ENCODE measurements at places on chromosomes 12 and 14.
A peak's percentile ranks its signal among the peaks of the same experiment; 100 is the strongest.

DNA sequence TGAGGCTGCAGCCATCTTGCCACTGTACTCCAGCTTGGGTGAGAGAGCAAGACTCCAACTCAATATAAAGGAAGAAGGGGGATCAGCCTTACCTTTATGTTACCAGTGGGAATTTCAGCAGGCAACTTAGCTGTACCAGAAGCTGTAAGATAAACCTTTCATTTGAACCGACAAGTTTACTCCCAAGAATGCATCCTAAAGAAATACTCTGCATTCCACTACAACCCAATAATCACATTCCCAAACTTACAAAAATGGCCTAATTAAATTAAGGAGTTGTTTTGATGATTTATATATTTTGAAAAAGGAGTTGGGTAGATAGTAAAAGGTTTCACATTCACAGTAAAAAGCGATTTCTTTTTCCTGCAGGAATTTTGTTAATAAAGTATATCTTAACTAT, 241.4 kb downstream of the TTC8 start:
- no peak for DNase-seq

DNA sequence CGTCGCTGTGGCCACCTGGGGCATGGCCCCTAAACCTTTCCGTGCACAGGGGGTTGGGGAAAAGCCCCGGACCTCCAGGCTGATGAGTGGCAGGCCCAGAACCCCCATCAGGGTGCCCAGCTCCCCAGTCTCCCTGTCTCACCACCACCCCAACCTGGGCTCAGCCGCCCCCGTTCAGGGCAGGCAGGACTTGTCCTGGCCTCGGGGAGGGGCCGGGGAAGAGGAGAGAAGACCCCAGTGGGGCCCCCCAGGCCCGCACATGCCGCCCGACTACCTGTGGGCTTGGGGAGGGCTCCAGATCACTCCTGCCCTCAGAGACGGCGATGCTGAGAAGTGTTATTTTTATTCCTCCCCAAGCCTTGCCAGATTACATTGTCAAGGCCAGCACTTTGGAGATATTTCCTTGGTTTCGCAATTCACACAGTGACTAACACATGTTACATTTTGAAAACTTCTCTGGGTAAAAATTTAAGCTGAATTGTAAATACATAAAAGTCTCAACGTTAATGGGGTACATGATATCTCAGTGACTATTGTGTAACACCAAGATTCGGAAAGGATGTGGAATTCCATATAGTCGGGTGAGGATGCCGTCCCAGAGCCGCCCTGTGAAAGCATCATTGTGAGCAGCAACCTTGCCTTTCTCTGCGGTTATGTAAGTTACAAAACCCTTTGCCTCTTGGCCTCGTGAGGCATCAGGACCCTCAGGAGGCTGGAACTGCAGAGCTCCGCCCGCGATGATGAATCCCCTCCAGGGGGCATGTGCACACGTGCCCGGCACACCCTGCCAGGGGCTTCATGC, 85.6 kb upstream of the DIO3 start:
- no peak for DNase-seq

DNA sequence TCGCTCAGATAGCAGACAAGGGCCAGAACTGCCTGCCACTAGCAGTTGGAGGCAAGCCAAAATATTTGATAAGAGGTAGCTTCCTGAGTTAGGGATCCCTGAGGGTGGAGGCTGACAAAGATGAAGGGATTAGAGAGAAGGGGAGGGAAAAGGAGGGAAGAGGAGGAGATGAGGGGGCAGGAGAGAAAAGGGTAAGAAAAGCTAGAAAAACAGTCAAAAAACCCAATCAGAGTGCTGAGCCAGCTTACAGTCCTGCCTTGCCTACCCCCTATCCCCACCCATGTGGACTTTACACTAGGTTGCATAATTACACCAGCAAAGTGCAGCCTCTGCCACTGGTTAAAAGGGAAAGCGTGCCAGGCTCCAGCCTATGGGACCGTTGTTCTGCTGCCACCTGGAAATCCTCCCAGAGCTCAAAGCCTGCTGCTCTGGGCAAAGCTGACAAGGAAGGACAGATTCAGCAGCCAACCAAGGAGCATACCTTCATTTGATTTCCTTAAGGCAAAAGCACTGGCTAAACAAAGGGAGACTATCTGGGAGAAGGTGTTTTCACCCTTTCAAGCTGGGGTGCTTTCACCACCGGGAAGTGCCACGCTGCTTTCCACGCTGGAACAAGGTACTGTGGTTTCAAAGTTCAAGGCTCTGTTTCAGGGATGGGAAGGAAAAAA, 3.8 kb upstream of the NUMB start:
- no peak for DNase-seq

DNA sequence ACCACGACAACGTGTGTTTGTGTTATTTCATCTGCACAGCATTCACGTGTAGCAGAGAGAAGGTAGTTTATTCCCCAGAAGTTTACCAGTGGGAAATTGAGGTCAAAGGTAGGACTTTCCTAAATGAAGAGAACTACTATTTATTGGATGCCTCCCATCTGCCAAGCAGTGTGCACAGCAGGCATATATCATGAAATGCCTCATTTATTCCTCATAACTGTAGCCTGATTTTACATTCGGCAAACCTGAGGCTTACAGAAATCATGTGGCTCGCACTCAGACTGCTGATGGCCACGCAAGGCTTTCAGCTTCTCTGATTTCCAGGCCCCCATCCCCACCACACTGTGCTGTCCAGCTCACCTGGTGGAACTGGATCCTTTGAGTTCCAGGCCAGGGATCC, 33.5 kb downstream of the NTF3 start:
- DNase-seq, result no peak

- DNase-seq, result no peak
These were observed 17.9 kb upstream of the BATF start for GRCh38 chr14:75504411-75504810.

GRCh38 chr14:58082491-58083098, 69.4 kb downstream of the ARMH4 start:
- no peak for DNase-seq

GRCh38 chr12:13740149-13740545, 241.3 kb downstream of the GRIN2B start:
- DNase-seq, result no peak

GRCh38 chr12:32198555-32198954, 91.9 kb downstream of the BICD1 start:
- no peak for DNase-seq

DNA sequence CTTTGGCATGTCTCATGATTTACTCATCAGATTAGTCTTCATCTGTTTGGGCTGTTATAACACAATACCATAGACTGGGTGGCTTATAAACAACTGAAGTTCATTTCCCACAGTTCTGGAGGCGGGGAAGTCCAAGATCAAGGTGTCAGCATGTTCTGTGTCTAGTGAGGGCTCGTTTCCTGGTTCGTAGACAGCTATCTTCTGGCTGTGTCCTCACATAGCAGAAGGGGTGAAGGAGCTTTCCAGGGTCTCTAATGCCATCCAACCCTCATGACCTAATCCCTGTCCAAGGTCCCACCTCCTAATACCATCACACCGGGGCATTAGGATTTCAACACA, 30.8 kb upstream of the NRDE2 start:
- DNase-seq, result no peak

DNA sequence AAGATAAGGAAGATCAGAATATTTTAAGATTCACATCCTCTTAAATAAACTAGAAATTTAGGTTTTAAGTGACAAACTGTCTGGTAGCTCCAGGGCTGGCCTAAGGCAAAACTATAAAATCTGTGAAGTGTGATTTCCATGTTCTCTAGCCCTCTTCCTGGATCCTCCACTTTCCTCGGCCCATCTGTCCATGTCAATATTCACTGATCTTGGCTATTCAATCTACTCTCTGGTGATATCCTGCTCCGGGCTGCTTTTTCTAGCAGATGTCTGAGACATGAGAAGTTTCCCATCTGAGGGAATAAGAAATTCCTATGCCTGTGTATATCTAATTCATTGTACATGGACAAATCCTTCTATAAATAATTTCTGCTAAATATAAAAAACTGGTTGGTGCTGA, 500.4 kb downstream of the GALC start:
- no peak for DNase-seq

GRCh38 chr12:58176296-58176869, 235.0 kb downstream of the ATP23 start:
- no peak for DNase-seq

DNA sequence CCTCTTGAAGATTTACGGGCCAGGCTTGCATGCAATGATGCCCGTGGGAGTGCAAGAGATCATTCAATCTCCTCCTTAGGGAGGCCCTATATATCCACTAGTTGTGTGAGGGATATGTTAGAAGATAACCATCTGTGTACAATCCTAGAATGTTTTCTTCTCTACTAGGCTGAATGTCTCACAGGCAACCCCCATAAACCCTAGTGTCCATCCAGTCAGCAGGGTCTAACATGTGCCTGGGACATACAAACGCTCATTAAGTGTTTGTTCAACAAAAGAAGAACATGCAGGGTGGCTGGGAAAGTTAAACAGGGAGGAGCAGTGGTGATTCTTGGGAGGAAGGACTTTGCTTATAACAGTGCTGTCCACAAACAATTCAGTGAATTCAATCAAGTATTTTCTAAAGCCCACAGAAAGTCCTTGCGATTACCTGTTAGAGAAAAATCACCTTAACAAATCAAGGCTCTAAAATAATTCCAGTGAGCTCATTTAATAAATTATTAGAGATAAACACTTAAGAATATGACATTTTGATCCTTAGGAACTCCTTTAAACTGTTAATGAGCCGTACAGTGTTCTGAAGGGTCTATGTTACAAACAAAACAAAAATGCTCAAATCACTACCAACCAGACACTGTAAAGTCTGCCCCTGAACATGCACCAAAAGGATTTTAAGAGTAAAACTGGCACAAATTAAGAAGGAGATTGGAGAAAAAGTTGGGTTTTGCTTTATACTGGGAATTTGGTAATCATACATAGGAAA, 96.6 kb upstream of the FERMT2 start:
- no peak for DNase-seq

- DNase-seq, result no peak
These were observed 24.0 kb downstream of the DIP2B start for GRCh38 chr12:50528800-50529199.

DNA sequence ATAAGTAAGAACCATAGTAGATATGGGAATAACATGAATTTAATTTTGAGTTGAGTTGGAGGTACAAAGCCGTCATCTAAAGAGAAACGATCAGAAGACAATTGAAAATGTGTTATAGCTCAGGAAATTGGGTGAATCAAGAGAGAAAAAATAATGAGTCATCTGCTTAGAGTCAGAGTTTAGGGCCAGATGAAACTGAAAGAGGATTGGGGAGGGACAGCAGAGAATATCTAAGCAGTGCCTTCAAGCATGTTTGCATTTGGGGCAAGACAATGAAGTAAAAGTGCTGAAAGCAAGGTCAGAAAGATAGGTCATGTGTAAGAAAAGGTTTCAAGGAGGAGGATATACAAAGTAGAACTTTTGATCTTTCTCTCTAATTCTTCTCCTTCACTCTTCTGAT, 49.4 kb downstream of the SLC15A5 start:
- DNase-seq, result no peak

DNA sequence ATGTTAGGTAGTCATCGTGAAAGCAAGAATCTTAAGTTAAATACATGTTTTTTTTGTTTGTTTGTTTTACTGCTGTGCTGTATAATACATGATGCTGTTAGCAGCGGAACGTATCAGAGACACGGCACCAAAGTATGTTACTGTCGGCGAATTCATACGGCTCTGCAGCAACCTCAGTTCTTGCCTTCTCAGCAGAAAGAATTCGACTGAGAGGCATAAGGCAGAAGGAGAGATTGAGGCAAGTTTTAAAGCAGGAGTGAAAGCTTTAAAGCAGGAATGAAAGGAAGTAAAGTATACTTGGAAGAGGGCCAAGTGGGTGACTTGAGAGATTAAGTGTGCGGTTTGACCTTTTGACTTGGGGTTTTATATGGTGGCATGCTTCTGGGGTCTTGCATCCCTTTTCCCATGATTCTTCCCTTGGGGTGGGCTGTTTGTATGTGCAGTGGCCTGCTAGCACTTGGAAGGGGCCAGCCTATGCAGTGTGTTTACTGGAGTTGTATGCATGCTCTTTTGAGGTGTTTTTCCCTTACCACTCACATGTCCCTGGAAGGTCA, 23.7 kb downstream of the LEMD3 start:
- DNase-seq, result no peak

GRCh38 chr12:101823891-101824290, 6.9 kb downstream of the GNPTAB start:
- peak; percentile 86 for DNase-seq

GRCh38 chr14:69672356-69672755, 61.0 kb downstream of the SUSD6 start:
- DNase-seq, result no peak

DNA sequence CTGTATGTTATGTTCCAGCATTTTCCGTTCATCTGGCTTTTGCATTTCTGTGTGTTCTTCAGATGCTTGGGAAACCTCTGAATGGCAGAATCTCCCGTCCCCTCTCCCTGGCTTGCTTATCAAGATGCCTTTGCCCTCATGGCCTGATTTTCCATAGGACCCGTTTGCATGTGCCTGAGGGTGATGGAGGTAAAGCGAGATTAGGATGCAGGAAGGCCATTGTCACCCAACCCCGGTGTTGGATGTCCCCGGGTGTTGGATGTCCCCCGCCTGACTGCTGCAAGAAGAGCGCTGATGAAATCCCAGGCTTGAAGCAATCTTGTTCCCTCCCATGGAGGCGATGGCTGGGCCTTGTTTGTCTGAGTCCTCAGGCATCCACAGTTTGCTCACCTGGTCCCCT, 9.6 kb downstream of the BRI3BP start:
- DNase-seq, result no peak

DNA sequence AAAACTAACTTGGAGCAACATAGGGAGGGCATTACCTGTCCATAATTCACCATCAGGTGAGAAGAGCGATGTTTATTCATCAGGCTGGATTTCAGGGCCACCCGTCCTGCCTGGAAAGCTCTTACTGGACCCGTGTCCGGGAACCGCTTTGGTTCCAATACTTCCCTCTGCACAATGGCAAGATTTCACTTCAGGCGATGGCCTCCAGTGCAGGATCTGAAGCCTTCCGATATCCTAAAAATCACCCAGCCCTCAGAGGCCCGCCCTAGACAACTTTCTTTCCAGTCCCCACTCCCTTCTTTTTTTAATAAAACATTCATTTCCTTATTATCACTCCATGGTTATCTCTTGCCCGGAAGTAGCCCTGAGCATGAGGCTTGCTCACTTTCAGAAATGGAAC, 92.5 kb downstream of the BCL11B start:
- no peak for DNase-seq

GRCh38 chr14:102196039-102196901, 56.6 kb downstream of the WDR20 start:
- no peak for DNase-seq

DNA sequence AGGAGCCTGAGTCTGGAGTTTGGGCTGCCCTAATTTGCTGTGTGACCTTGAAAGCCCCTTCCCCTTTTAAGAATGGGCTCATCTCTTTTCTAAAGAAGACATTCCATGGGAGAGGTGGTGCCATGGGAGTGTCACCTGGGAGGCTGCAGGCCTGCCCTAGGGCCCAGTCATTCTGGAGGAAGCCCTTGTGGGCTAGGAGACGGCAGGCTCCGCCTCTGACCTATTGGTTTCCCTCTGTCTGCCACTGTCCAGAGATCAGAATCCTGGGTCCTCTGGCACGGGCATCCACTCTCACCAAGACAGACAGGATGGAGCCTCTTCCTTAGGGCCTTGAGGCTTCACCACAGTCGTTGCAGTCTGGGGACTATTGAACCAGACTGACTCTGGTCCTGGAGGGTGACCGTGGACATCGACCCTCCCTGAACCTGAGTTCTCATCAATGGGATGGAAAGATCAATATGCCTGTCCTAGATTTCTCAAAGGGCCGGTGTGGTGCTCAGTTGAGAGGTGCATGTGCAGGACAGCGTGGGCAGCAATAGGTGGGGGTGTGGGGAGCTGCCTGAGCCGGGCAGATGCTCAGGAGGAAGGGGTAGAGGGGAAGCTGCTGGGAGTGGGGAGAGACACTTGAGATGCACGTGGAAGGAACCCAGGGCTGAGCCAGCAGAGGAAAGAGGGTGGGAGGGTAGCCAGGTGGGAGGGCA, 12.2 kb upstream of the CLMN start:
- no peak for DNase-seq

Data from CD4-positive, alpha-beta T cell treated with Interleukin-17A for 1 hour (primary cell).